ENCODE measurements at places on chromosomes 12 and 14.

DNA sequence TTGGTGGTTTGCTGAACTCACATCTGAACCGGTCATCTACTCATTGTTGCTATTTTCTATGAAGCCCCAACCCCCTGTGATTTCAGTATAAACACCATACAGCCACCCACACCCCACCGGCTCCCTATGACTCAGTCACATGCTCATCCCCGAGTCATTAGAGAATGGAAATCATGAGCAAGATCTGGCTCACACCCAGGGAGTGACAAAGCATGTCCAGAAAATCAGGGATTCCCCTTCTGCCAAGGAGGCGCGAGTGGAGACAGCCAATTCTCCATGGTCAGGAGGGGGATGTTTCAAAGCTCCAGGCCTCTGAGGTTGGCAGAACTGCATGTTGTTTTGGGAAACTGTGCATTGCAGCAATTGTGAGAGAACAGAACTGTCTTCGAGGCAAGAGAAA, 657.5 kb upstream of the TBX3 start:
- peak; percentile 97 for DNase-seq

DNA sequence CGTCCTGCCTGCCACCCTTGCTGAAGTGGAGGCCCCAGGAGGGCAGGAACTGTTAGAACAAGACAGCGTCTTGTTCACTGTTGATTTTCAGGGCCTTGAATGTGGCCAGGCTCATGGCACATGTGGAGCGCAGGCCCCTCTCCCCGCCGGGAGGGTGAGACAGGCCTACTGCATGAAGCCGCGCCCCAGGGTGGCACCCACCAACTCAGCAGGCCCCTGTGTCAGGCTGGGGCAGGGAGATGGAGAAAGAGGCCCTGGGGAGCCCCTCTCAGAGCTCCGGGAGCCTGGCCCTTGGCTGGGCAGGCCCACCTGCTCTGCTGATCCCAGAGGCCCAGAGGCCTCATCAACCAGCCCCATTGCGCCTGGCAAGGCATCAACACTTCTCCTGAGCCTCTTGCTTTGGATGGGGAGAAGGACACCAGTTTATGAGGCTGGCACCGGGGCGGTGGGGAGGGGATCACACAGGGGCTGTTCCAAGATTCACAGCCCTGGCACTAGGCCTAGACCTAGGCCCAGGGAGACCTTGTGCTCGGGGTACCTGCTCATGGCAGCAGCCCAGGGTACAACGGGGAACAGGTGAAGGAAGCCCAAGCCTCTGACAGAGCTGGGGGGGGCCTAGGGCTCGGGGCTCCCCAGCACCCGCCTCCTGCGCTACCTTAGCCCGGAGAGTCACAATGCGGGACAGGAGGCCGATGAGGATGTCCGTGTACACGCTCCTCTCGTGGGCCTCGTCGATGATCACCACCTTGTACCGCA, 18.1 kb downstream of the DHX37 start:
- no peak for DNase-seq

GRCh38 chr12:112904571-112904970, 2.2 kb upstream of the OAS1 start:
- no peak for DNase-seq

DNA sequence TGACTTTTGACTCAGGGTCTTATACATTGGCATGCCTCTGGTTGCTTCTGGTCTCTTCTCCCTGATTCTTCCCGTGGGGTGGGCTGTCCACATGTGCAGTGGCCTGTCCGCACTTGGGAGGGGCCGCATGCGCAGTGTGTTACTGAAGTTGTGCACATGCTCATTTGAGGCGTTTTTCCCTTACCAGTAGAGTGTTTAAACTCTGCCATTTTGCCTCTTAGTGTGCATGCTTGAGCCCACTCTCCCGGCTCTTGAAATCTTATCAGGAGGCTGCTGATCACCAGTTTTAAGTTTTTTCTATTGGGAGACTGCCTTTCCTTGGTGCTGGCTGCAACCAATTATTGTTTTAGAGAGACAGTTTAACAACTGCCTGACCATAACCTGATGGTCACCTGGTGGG, 32.1 kb upstream of the HECTD1 start:
- DNase-seq = no peak

GRCh38 chr14:23174296-23175184, 8.9 kb downstream of the SLC7A8 start:
- no peak for DNase-seq

GRCh38 chr12:54215989-54216796, 27.4 kb upstream of the SMUG1 start:
- DNase-seq = no peak

DNA sequence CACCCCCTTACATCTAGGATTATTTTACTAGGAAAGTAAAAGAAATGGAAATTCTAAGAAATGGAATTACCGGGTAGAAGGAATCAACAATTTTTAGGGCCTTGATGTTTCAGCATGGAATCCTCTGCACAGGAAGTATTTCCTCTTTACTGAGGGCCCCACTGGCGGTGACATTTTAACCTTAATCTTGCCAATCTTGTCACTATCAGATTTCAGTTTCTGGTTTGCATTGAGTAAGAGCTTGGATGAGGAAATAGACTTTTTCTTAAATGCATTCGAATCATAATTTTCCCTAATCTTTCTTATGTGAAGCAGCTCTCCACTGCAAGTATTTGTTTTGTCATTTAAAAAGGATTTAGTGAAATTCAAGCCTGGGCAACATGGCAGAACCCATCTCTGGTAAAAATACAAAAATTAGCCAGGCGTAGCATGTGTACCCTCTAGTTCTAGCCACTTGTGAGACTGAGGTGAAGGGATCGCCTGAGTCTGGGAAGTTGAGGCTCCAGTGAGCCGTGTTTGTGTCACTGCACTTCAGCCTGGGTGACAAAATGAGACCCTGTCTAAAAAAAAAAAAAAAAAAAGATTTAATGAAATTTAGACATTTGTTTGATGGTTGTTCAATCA, 40.7 kb downstream of the TPCN1 start:
- no peak for DNase-seq

- no peak for DNase-seq
Observed at GRCh38 chr12:30882706-30883105, 43.8 kb upstream of the TSPAN11 start.

DNA sequence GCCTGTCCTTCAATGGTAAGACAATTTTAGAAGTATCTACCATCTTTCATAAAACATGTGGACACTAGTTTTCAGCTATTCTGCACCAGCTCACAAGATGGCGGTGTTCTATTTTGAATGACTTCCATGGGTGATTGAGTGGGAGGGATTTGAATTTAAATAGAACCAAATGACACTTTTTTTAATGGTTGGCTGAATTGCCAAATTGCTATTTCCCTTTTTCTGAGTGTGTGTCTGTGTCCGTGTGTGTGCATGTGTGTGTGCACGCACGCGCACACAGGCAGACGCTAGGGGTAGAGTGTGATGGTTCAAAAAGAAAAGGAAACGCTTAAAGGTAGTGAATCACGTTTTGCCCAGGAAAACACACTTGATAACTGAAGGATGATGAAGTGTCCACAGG, 362.6 kb downstream of the DAD1 start:
- DNase-seq = no peak

DNA sequence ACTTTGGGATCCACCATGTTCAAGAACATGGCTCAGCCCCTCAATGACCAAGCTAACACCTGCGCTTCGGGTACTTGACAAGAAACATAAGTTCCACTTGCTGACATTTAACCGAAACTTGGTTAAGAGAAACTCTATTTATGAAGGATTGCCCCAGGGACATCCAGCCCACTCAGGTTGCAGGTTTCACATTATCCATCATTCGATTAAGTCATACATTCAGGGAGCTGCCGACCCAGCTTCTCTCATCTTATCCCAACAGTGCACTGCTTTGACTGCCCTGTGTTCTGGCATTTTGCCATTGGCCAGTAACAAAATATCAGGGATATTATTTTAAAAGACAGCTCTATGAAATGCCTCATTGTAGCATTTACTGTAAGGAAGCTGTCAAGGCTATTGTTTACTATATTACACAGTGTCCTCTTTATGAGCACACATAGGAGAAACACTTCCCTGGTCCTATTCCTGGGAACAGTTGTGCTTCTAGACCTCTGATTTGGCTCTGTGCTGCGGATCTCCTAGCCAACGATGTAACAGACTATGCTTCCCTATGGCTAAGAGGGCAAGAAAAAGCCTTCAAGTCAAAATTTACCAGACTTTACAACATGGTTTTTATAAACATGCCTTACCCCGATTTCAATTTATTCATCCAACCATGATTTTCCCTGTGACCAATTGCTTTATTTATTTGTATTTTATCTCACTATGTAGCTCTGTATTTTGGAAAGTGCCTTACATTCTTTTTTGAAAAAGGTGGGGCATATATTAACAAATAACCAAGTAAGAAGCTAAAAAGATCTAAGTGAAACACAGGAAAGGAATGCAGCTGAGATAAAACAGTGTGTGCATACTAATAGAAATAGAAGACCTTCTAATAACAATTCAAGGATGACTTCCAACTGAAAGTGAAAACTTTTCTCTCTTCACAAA, 109.3 kb downstream of the ITPR2 start:
- DNase-seq = no peak

- DNase-seq = peak; percentile 88
Observed at GRCh38 chr14:49633640-49634546, 1.2 kb downstream of the DNAAF2 start.

GRCh38 chr12:53267306-53267998, 647 bp upstream of the ESPL1 start:
- DNase-seq = no peak
